CD4-positive, alpha-beta T cell treated with Interleukin-4 for 1 hour (primary cell): ENCODE measurements at places on chromosomes 5 and 9.

- no peak for DNase-seq
Observed at GRCh38 chr5:83576341-83576740, 104.8 kb downstream of the VCAN start.

DNA sequence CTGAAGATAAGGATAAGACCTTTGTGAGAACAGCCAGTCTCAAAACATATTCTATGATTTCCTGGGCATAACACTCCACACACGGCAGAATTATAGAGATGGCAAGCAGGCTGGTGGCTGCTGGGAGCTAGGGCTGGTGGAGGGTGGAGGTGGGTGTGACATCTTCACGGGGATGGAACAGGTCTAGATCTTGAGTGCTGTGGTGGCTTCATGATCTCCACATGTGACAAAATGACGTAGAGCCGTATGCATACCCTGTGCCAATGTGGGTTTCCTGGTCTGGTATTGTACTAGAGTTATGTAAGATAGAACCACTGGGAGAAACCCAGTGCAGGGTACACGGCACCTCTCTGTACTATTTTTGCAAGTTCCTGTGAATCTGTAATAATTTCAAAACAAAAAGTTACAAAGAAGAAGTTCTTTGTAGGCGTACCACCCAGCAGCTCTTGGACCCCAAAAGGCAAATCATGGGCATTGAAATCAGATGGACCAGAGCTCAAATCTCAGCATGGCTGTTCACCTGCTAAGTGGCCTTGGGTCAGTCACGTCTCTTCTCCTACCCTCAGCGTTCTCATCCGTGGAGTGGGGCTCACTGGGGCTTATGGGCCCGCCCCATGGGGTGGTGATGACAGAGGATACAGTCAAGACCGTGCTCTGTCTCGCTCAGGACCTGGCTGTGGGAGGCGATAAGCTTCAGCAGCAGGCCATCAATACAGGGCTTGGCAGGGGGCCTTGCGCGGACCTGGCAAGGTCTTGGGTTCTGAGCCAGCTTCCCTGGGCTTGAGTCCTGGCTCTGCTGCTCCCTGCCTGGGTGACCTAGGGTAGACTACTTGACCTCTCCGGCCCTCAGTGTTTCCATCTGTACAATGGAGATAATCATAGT lies 74.7 kb upstream of the UNC5A start:
- DNase-seq: no peak

GRCh38 chr9:14939378-14939777 lies 29.1 kb upstream of the FREM1 start:
- DNase-seq: no peak

DNA sequence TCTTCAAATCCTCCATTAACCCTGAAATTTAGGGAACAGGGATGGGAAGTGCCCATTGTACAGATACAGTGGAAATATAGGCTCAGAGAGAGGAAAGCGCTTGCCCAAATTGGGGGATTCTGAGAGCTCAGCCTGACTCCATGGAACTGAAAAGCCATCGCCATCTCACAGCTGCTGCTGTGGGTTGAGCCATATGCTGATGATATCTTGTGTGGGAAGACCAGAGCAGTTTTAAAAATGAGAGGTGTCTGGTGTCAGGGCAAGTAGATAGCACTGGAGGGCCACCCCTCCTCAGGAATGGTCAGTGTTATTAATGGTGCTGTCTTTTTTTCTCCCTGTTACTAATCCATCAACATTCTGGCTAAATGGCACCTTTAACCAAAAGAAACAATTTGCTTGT lies 50.9 kb upstream of the C5orf58 start:
- no peak for DNase-seq

- no peak for DNase-seq
Observed at GRCh38 chr5:148953711-148954110, 109.2 kb downstream of the SH3TC2 start.

- DNase-seq: no peak
Observed at GRCh38 chr9:88462191-88462590, 72.8 kb upstream of the NXNL2 start.

DNA sequence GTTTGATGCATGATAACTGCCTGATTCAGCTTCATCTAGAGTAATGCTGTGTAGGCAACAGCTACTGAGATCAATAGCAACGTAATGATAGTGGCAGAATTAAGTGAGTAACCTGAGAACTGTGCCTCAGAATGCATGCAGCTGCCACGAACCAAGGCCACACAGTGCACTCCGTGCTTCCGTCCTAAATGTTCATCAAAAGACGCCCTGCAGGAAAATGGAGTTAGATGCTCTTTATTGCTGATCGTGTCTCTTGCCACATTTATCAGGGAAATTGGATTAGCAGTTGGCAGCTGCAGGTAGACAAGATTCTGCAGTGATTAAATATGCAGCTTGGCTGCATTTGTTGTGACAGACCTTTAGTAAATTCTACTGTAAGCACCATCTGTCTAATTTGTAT lies 107.7 kb upstream of the TLX3 start:
- no peak for DNase-seq

DNA sequence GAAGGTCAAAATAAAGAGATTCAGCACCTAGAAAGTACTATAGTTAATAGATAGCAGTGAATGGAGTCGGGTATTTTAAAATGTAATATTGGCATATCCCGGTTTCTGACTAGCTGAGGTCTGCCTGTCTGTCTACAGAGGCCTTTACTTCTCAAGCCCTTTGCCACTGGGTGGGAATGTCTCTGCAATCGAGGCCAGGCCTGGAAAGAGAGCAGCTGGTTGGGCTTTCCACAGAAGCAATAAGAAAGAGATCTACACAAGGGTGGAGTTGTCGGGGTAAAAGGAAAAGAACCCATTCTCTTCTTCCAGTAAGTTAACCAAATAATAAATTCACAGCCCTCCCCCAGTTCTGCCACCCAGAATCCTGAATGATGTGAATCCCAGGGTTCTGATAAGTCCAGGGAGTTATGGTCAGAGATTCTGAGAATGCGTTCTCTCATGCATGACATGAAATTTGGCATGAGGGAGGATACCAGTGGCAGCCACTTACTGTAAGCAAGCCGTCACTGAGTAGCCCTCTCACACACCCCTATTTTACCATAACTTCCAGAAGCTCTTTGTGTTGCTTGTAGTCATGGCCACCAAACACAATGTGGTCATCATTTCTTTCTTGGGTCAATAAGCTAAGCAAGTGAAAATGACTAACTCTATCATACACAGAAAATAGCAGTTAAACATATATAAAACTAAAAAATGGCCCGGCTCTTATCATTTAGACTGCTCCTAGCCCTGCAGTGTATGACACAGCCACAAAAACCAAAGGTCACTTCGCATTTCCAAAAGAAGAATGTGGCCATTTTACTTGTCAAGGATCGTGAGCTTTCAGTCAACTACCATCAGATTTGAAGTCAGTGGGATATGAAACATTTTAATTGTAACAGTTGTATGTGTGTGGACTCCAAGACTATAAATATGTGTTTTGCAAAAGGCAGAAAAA lies 185.0 kb downstream of the GLIS3 start:
- DNase-seq: no peak

- DNase-seq: no peak
Observed at GRCh38 chr5:115494570-115495289, 49.8 kb downstream of the FEM1C start.

DNA sequence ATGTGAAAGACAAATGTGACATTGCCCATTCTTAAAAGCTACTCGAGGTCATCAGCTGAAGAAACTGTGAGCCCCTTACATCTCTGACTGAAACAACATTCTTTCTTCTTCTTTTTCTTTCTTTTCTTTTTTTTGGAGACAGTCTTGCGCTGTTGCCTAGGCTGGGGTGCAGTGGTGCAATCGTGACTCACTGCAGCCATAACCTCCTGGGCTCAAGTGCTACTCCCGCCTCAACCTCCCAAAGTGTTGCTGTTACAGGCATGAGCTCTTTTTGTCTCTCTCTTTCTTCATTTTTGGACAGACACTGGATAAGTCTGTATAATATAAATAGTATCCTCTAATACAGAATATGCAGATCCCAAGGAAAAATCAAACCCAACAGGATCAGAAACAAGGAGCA lies 263.7 kb upstream of the KLF9 start:
- no peak for DNase-seq

- no peak for DNase-seq
Observed at GRCh38 chr5:96447949-96448348, 14.9 kb upstream of the PCSK1 start.

DNA sequence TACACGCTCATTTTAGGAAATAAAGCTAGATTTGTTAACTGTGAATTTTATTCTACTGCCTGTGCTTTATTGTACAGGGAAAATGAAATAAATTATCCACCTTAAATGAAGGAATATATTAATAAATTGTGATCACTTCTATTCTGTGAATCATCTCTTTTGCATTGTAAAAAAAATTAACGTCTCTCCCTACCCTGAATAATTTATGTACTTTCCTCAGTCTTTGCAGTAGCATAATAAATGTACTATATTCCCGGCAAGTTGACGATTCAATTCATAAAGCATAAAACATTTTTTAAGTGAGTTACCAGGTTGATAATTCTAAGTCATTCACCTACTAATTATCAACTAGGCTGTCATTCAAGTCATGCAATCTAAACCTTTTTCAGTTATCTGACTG lies 1425.3 kb upstream of the CDH9 start:
- no peak for DNase-seq

- DNase-seq: no peak
Observed at GRCh38 chr5:24222876-24223275, 421.9 kb downstream of the CDH10 start.

DNA sequence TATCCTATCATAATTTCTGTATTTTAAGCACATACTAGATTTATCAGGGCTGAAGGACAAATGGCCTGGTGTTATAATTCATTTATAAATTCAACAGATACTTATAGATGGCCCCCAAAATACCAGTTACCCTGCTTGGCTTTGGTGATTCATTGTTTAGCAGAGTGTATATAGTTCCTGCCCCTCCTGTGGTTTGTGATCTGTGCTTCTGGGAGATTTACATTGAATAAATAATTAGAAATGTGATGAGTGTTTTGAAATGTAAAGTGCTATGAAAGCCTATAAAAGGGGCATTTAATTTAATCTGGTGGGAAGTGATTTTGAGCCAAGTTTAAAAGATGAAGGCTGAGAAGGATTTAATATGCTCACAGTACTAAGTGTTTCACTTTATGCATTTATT lies 36.7 kb upstream of the ZCCHC7 start:
- DNase-seq: no peak

- no peak for DNase-seq
Observed at GRCh38 chr5:92674321-92674720, 906.7 kb downstream of the NR2F1-AS1 start.

DNA sequence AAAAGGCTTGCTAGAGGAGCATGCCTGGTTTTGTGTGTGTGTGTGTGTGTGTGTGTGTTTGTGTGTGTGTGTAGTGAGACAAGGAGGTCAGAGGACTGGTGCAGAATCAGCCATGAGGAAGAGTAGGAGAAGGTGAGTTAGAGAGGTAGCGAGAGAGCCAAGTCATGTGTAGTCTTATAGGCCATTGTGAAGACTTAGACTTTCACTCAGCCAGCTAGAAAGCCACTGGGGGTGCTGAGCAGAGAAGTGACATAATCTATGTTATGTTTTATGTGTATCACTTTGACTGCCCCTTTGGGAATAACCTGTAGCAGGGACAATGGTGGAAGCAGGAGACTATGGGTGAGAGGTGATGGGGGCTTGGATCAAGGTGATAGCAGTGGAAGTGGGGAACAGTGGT lies 180.5 kb upstream of the CLINT1 start:
- no peak for DNase-seq

DNA sequence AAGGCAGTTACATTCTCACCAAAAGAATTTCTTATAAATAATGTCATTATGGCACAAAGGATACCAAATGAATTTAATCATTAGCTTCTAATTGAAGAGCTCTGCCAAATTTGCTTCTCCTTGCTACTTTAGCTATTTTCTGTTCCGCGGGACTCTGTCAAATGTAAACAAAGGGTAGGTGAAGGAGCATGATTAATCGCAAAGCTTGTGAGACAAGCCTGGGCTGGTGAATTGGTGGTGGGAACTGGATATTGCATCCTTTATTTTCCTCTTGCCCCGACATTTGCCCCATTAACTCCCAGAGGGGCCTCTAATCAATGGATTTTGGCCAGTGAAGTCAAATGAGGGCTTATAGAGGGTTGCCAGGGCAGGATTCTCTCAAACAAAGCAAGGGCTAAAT lies 234.2 kb upstream of the RFX3 start:
- no peak for DNase-seq
